SK-N-SH (cell line): ENCODE measurements at places on chromosomes 11 and 22.

GRCh38 chr11:59267196-59267595 lies 54.5 kb upstream of the MPEG1 start:
- no peaks in the 10 kb centered on the region for H3K4me1 ChIP-seq
- H3K36me3 ChIP-seq, result no peaks in the 10 kb centered on the region
- H3K27ac ChIP-seq, result no peak overlapping the region
- no peak overlapping the region for H3K4me3 ChIP-seq

DNA sequence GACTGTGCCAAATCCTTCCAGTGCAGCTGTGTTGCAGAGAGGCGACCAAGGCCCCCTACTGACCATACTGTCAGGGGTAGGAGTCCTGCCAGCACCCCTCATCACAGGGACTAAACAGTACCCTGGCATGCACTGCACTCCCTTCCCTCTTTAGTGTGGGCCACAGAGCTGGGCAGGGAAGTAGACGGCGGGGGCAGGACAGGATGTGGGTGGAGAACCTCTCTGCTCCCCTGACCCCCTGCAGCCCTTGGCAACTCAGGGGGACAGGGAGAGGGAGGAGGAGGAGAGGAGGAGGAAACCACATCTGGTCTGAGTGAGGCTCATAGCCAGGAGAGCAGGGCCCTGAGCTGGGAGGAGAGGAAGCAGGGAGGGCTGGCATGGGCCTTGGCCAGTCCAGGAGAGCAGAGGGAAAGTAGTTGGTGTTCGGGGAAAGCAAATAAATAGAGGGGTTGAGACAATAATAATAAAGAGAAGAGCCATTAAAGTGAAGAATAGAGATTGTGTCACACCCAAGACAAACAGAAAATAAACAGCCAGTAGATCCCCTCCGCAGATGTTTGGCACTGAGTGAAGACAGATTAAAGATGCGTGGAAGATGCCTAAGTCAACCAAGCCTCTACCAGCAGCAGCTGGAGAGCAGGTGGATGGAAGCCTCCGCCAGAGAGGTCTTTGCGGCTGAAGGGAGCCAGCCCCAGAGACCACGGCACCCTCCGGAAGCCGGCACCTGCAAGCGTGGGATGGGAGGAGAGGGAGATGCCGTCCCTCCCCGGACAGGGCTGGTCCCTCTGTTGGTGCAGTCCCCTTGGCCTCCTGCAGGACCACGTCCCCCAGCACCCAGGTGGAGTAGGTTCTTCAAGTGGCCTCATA lies 61.5 kb downstream of the RPUSD4 start:
- H3K27me3 ChIP-seq, result no peaks in the 10 kb centered on the region
- H3K36me3 ChIP-seq, result no peaks in the 10 kb centered on the region
- peaks cover 15% of the 10 kb centered on the region; the same call in 1 of the 2 replicates for H3K4me1 ChIP-seq
- no peak for DNase-seq

DNA sequence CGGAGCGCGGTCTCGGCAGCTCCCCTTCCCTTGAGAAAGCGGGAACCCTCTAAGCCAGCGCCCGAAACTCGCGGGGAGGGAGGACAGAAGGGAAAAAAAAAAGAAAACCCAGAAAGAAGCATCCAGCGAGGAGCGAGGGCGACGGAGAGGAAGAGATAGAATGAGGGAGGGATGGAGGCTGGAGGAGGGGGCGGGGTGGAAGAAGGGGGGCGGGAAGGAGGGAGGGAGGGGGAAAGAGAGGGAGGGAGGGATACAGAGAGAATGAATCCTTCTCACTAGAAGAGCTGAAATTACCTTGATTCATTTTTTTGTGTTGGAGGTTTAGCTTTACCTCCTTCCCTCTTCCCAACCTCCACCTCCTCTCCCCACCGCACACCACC lies 19.3 kb upstream of the BDNF start:
- peaks cover 5% of the 10 kb centered on the region; the same call in 1 of the 2 replicates for H3K4me1 ChIP-seq
- DNase-seq, result peak; percentile 52
- H3K27ac ChIP-seq, result no peak overlapping the region; the same call in 1 of the 2 replicates
- H3K27me3 ChIP-seq, result peaks cover 9% of the 10 kb centered on the region; the same call in 1 of the 2 replicates
- H3K36me3 ChIP-seq, result no peaks in the 10 kb centered on the region

DNA sequence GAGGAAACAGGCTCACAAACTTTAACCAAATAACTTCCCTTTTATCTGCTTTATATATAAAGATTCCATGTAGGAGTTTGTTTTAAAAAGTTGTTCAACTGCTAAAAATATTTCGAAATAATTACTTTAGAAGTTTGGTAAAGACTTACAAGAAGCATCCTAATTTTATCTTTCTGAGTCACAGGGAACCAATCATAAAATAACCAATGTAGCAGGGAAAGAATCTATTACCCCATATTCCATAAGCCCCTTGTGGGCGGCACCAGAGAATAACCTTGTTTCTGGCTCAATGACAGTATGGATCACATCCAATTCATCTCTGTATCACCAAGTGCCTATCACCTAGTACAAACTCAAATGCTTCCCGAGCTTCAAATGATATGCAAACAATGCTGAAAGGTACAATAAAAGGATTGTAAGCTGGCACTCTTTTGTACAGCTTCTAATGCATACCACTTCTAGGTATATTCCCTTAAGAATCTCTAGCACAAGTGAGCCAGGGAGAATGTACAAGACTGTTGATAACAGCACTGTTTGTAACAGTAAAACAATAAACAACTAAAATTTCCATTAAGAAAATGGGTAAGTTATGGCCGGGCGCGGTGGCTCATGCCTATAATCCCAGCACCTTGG lies 158.4 kb downstream of the ATG16L2 start:
- H3K36me3 ChIP-seq, result peaks cover 12% of the 10 kb centered on the region
- DNase-seq, result no peak
- no peak overlapping the region for H3K4me3 ChIP-seq
- no peak overlapping the region for H3K27ac ChIP-seq
- H3K27me3 ChIP-seq, result no peaks in the 10 kb centered on the region
- peaks cover 28% of the 10 kb centered on the region; the same call in 1 of the 2 replicates for H3K4me1 ChIP-seq

DNA sequence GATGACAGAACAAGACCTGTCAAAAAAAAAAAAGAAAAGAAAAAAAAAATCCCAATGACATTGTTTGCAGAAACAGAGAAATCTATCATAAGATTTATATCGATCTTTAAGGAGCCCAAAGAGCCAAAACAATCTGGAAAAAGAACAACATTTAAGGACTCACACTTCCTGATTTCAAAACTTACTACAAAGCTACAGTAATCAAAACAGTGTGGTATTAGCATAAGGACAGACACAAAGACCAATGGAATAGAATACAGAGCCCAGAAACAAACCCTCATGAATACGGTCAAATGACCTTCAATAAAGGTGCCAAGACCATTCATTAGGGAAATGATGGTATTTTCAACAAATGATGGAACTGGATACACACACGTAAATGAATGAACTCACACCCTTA lies 12.2 kb downstream of the ARVCF start:
- H3K4me3 ChIP-seq, result no peak overlapping the region
- no peak overlapping the region for H3K27ac ChIP-seq
- no peaks in the 10 kb centered on the region for H3K4me1 ChIP-seq
- H3K36me3 ChIP-seq, result no peaks in the 10 kb centered on the region; the same call in 1 of the 2 replicates

DNA sequence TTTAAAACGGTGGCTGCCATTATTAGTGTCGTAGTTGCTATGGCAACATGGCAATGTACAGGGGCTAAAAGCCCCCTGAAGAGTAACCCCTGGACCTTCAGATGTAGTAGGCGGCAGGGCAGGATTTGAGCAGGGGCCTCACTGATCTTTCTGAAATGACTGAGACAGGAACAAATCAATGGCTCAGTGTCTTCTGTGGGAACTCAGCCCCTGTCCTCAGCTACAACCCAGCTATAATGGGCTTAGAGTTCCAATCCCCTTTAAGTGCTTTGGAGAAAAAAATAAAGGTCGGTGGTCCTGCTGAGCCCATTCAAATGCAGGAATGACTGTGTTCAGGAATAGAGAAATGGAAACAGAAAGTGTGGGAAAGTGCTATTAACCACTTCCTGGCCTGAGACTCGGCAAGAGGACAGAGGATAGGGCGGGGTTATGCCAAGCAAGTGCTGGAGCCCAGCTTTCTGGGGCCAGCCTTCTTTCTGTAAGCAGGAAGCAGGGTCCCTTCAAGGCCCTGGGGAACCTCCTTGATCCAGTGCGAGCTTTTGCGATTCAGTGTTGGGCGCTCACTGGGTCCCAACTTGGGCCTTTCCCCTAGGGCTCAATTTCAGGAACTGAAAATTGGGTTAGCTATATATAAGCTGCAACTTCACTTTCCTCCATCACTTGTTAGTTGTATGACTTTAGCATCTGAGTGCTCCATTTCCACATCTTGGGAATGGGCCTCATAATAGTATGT lies 6.1 kb upstream of the CD82 start:
- no peaks in the 10 kb centered on the region for H3K27me3 ChIP-seq
- peaks cover 11% of the 10 kb centered on the region for H3K4me1 ChIP-seq
- H3K4me3 ChIP-seq, result no peak overlapping the region
- DNase-seq, result no peak

GRCh38 chr11:85021058-85021457 lies 606.1 kb downstream of the DLG2 start:
- no peaks in the 10 kb centered on the region for H3K4me1 ChIP-seq
- H3K27ac ChIP-seq, result no peak overlapping the region
- peaks cover 13% of the 10 kb centered on the region; the same call in 1 of the 2 replicates for H3K27me3 ChIP-seq

- no peaks in the 10 kb centered on the region for H3K36me3 ChIP-seq
- H3K27me3 ChIP-seq, result no peaks in the 10 kb centered on the region
- no peak overlapping the region for H3K27ac ChIP-seq
These were observed 53.1 kb downstream of the PACSIN2 start for GRCh38 chr22:42961810-42962209.

DNA sequence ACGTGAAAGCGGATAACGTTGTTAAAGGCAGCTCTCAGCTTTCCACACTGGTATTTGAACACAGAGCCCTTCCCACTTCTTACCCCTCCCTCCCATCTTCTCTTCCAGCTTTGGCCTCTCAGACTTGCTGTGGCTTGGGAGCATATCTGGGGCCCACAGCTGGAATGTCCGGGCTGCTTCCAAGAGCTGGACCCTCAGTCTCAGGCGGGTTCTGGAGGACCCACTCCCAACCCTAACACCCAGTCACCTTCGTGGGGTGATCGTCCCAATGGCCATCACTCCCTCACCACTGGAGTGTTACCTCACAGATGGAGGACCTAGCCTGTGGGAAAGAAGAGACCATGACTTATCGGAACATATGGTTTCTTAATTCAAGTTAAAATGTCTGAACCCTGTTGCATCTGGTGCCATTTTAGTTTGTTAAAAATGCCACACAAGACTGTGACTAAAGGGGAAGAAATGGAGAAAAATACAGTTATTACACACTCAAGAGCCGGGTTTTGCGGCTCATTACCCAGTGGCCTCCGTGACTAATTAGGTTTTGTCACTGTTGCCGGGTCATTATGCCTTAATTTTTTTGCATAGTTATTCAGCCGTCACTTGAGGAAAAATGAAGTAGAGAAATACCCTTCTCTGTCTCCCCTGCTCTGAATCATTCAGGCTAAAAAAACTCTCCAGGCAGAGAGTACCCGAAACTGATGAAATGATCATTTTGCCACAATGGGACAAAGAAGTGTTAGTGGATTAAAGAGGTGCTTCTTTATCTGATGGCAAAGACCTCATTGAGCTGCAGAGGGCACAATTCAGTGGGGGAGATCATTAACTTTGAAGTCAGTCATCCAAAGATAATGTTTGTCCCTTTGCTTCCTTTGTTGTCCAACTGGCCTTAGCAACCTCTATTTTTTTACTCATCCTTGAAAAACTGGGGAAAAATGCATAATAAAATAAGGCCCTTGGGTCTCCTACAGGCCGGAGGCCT lies 87.2 kb upstream of the HTATIP2 start:
- no peak overlapping the region for H3K4me3 ChIP-seq
- H3K27ac ChIP-seq, result no peak overlapping the region
- H3K4me1 ChIP-seq, result no peaks in the 10 kb centered on the region
- peaks cover 15% of the 10 kb centered on the region for H3K27me3 ChIP-seq
- DNase-seq, result no peak

DNA sequence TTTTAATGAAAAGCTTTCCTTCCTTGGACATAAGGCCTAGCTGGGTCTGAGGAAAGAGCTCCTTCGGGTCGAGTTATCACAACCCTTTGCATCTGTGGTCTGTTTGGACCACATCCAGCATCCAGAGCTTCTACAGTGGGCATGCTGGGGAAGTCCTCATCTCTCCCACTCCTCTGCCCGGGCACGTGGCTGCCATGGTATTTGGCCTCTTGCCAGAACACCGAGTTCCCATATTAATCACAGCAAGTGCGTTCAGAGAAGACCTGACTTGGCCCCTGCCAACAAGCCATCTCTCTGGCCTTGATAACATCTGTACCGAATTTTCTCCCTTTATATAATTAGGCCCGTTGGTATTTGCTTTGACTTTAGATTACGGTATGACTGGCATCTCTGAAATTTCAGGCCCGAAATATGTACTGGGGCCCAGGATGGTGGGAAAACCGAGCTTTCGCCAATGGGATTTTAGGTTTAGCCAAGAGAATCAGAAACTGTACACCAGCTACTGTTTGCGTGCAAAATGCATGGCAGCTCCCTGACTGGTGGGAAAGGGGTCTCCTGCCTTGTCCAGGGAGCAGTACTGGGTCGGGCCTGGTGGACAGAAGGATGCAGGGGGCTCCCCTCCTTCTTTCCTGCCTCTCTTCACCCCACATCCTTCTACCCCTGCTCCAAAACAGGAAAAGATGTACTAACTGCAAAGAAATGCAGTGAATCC lies 90.0 kb downstream of the MICAL2 start:
- DNase-seq, result peak; percentile 42
- H3K27ac ChIP-seq, result peak overlapping the region; percentile 100
- H3K4me1 ChIP-seq, result peaks cover 24% of the 10 kb centered on the region

DNA sequence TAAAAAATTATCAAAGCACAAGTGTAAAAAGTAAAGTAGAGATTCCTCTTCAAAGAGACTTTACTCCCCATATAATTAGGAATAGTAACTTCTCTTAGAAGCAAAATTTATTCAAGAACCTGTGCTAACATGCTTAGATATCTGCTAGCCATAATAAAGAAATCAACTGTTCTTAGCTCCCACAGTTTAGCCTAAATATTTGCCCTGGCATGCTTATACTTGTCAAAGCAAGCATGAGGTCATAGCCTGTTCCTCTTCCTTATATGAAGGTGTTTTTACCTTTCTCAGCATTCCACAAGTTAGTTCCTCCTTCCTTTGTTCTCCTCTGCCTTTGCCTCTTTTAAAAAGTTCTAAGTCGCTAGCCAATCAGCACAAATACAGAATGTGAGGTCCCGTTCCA lies 30.3 kb downstream of the RIC3 start:
- H3K4me1 ChIP-seq, result no peaks in the 10 kb centered on the region
- no peaks in the 10 kb centered on the region for H3K27me3 ChIP-seq
- no peak overlapping the region for H3K27ac ChIP-seq
- H3K36me3 ChIP-seq, result no peaks in the 10 kb centered on the region

DNA sequence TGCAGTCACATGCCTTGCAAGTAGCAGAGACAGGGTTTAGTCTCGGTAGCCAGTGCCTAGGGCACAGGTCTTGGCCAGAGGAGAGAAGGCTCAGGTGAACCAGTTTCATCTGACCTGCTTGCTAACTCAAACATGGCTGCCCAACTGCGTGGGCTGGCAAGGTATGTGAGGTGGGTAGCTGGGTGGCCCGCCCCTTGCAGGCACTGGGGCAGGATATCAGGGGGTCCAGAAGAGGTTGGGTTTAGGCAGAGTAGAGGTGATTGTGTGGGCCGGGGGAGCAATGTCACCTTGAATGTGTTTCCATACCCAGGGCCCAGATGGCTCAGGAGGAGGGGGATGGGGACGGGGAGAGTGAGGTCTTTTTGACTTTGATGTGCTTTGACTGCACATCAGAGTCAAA lies 37.7 kb downstream of the ST3GAL4 start:
- no peaks in the 10 kb centered on the region for H3K27me3 ChIP-seq
- H3K27ac ChIP-seq, result no peak overlapping the region
- DNase-seq, result no peak
- H3K4me3 ChIP-seq, result no peak overlapping the region

- no peaks in the 10 kb centered on the region for H3K4me1 ChIP-seq
- H3K27ac ChIP-seq, result no peak overlapping the region
- no peak overlapping the region for H3K4me3 ChIP-seq
- no peaks in the 10 kb centered on the region for H3K36me3 ChIP-seq
- no peaks in the 10 kb centered on the region for H3K27me3 ChIP-seq
- no peak for DNase-seq
These were observed 16.6 kb upstream of the ARHGAP20 start for GRCh38 chr11:110728883-110729282.
